ENCODE measurements at places on chromosomes 6 and 20. TPM values are rescaled to one million over a fixed set of nuclear protein-coding genes. Genes with fewer than 3 reads are reported as not detected.

Gene HLA-DRA
- total RNA-seq, result not detected

Gene RSPH9
- total RNA-seq, result 0.14 TPM

Gene COX4I2
- total RNA-seq, result not detected

Gene NKX2-2
- total RNA-seq, result not detected

Gene FOXO3
- total RNA-seq, result 17.6 TPM

Gene HAO1
- not detected for total RNA-seq

Gene TFAP2A
- total RNA-seq, result 2.9 TPM

Gene RIN2
- 125 TPM for total RNA-seq

Gene BCAS4
- 1.0 TPM for total RNA-seq

Gene METTL24
- total RNA-seq, result not detected

Gene TMEM244
- total RNA-seq, result not detected

Gene TSPYL4
- total RNA-seq, result 16.8 TPM

Gene TXLNB
- 0.22 TPM for total RNA-seq

Gene TTK
- 38.8 TPM for total RNA-seq

Gene BPIFB1
- not detected for total RNA-seq

Gene SLC44A4
- total RNA-seq, result 0.13 TPM

All from thoracic aorta endothelial cell (primary cell).